ENCODE measurements at places on chromosomes 11 and 22.

- no peak for DNase-seq
Measured at GRCh38 chr22:17692841-17693240, 54.3 kb downstream of the BCL2L13 start.

DNA sequence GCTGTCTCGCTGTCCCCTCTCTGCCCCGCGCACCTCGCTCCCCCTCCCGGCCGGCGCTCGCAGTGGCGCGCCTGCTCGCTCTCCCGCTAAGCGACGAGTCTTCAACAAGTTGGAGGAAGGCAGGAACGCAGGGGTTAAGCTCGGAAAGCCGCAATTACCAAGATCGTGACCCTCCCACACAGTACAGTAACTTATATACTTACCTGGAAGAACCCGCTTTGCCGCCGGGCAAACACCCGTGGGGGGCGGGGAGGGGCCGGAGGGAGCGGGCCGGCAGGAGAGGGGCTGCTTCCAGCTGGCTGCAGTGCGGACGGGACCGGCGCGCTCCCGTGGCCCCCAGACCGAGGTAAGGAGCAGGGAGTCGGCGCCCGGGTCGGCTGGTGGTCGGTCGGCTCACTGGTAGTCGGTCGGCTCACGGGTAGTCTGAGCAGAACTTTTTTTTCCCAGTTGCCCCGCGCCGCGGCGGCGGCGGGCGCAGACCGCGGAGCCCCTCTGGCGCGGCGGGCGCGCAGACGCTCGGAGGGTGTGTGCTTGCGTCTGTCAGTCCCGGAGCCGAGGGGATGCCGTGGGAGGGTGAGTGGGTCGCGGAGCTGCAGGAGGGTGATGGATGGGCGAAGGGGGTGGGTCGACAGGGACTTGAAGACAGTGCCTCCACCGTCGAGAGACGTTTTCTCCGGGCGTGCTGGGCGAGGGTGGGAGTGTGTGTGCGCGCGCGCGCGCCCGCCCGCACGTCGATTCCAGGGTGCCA lies 101.2 kb upstream of the HSD17B12 start:
- DNase-seq, result no peak

DNA sequence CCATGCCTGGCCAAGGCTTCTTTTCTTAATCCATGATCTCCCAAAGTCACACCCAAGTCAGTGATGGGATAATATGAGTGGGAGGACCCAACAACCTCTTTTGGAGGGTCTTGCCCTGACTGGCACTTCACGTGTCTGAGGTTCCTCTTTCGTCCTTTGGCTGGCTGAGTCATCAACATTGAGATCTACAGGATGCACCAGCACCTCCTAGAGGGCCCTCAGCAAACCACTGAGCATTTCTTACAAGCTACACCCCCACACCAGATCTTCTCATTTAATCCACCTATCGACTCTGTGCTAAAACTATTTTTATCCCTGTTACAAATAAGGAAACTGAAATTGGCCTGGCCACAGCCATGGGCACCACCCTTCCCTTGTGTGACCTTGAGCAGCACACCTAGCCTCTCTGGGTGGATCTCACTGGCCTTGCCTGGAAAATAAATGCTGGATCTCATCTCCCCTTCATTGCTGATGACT lies 63.4 kb downstream of the FLI1 start:
- no peak for DNase-seq

GRCh38 chr11:1817000-1817399 lies 17.8 kb upstream of the SYT8 start:
- DNase-seq, result no peak

DNA sequence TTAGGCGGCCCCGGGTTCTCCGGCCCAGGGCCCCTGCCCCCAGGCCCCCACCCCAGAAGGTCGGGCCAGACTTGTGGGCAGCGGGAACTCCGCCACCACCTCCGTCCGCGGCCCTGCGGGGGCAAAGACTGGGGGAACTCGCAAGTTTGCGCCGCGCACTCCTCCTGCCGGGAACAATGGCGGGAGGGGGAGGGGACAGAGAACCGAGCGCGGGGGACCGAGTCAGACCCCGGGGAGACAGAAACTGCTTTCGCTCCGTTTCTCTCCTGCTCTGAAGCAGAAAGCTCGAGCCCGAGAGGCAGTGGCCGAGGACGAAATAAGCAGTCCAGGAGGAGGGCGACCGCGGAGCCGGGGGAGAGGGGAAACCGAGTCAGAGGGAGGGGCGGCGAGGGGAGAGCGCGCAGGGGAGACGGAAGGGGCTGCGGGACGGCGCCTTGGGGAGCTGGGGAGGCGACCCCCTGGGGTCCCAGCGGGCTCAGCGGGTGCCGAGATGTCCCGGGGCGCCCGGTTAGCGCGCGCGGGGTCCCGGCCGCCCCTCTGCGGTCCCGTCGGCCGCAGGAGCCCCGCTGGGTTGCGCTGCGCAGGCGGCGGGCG lies 555 bp downstream of the TP53I11 start:
- DNase-seq, result peak; percentile 52

Data from adrenal gland (tissue), 19 donors.